ENCODE measurements at places on chromosomes 2 and 18.
A peak's percentile ranks its signal among the peaks of the same experiment; 100 is the strongest.

- no peak for DNase-seq
Observed at GRCh38 chr2:211228559-211228958, 672.2 kb downstream of the CPS1 start.

DNA sequence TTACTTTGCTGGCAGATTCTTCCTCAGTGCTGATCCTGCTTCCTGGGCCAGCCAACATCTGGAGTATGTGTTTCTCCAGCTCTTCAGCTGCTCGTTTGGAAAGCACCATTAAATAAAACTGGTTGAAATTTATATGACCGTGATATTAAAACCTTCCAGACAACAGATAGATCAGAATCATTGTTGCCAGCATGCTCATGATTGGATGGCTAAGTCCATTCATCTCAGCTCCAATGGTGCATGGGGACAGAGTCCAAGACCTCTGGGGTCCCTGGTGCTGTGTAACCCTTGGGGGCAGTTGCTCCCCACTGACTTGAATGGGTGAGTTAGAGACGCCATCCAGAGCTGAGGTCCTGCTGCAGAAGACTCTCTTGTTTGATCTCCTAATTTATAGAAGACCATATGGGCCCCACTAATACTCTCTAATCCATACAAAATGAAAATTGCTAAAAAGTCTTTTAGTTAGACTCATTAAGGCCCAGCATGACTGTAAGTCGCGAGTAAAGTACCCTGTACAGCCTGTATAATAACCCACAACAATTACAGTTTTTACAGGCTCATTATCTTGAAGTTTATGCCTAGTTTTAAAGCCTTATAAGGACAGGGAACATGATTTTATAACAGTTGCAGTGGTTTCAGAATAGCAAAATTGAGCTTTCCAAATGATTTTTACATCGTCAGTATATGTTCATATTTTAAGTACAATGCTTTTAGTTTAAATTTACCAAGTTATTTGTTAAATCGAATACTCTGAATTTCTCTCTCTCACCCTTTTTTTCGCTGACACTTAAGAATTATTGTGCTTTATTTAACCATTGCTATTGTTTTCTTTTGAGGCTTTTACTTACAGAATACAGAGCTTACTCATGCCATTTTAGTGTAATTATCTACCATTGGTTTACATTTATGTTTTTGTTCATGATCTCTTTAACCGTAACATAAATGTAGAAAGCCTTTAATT lies 60.0 kb downstream of the CABLES1 start:
- no peak for DNase-seq

- DNase-seq: no peak
Observed at GRCh38 chr2:202178346-202178958, 59.9 kb downstream of the SUMO1 start.

- DNase-seq: no peak
Observed at GRCh38 chr2:115165529-115166109, 723.2 kb downstream of the DPP10 start.

DNA sequence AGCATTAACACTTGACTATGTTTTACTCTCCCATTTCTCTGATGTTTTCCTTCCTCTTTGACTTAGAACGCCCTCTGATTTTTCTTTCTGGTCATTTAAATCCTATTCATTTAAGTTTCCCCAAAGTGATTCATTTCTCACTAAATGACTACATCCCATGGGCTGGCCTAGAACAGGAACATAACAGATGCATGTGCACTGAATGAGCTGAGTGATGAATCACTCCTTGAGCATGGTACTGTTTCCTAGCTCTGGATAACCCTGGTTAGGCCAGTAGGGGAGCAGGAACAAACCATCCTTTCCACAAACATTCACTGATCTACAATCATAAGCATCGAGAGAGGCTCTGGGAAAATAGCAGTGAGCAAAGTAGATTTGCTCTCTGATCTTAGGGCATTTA lies 221.9 kb upstream of the SETBP1 start:
- DNase-seq: no peak

- DNase-seq: peak; percentile 5
Observed at GRCh38 chr18:2337552-2338141, 233.7 kb downstream of the METTL4 start.

DNA sequence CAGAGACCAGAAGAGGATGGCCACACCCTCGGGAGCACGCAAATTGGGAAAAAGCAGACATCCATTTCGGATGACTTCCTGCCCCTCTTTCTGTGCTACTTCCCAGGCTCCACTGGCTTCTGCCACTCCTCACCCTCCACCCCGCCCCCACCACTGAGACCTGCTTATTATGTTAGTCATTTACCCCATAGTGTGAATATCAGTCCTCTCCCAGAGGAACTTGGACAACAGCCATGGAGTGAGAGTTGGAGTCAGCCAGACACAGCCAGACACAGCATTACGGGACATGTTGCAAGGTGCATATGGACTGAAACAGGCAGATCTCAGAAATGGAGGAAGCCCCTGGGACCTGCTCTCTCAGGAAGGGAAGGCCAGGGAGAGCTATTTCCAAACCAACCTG lies 51.8 kb downstream of the CTIF start:
- DNase-seq: no peak

DNA sequence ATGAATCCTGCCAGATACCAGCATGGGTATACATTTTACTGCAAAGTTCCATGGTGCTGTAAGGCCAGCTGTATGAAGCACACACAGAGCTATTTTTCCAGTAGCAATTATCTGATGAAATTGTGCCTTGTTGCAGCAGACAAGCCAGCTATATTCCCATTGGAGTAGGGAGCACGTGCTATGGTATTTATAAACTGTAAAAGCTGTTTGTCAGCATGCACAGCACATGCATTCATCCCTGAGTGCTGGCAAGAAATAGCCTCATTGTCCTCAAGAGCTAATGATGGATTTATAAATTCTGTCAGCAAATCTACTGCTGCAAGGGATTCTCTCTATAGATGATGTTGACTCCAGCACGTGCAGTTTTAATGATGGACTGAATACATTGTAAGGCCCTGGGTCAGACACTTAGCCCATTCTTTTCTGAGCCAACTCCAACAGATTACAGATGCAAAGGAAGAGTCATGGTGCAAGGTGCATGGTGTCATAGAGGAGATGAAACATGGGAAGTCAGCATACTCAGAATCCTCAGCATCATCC lies 61.7 kb downstream of the KCNS3 start:
- no peak for DNase-seq

GRCh38 chr2:237025090-237025865 lies 60.4 kb upstream of the COPS8 start:
- DNase-seq: no peak

Data from GM12892 (cell line).